CD4-positive, alpha-beta T cell treated with Interleukin-2 at 100 ng/mL for 4 hours (primary cell): ENCODE measurements at places on chromosomes 6 and 20.

- no peak for DNase-seq
Measured at GRCh38 chr6:13470238-13471140, 16.9 kb downstream of the GFOD1 start.

GRCh38 chr6:7196019-7196402, 88.2 kb downstream of the RREB1 start:
- DNase-seq = no peak

GRCh38 chr20:60632391-60633262, 619.4 kb upstream of the CDH4 start:
- no peak for DNase-seq

DNA sequence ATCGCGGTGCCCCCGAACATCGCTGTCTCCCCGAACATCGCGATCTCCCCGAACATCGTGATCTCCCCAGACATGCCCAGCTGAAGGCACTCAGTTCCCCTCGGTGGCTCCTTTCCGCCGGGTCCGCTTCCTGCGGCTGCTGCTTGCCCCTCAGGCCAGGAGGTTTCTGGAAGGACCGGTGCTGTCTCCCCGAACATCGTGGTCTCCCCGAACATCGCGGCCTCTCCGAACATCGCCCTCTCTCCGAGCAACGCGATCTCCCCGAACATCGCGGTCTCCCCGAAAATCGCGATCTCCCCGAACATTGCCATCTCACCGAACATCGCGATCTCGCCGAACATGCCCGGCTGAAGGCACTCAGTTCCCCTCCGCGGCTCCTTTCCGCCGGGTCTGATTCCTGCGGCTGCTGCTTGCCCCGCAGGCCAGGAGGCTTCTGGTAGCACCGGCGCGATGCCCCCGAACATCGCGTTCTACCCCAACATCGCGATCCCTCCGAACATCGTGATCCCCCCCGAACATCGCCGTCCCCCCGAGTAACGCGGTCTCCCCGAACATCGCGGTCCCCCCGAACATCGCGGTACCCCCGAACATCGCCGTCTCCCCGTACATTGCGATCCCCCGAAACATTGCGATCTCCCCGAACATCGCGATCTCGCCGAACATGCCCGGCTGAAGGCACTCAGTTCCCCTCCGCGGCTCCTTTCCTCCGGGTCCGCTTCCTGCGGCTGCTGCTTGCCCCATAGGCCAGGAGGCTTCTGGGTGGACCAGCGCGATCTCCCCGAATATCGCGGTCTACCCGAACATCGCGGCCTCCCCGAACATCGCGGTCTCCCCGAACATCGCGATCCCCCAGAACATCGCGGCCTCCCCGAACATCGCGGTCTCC, 808 bp downstream of the ULBP1 start:
- no peak for DNase-seq
